Left renal pelvis (tissue), 4 donors: ENCODE measurements at places on chromosomes 16 and 17.

GRCh38 chr16:23206986-23207385 lies 24.4 kb downstream of the SCNN1G start:
- DNase-seq = no peak

GRCh38 chr16:7547736-7548135 lies 215.1 kb downstream of the RBFOX1 start:
- no peak for DNase-seq

- DNase-seq = no peak
Observed at GRCh38 chr16:24852281-24852721, 6.5 kb downstream of the SLC5A11 start.

- DNase-seq = no peak
Observed at GRCh38 chr17:40417258-40417608, 463 bp downstream of the TOP2A start.

- no peak for DNase-seq
Observed at GRCh38 chr16:89168381-89169189, 3.0 kb upstream of the CDH15 start.

GRCh38 chr16:27232061-27232900 lies 29.0 kb downstream of the KDM8 start:
- DNase-seq = no peak

- no peak for DNase-seq
Observed at GRCh38 chr16:48158296-48158695, 2.5 kb upstream of the ABCC12 start.

DNA sequence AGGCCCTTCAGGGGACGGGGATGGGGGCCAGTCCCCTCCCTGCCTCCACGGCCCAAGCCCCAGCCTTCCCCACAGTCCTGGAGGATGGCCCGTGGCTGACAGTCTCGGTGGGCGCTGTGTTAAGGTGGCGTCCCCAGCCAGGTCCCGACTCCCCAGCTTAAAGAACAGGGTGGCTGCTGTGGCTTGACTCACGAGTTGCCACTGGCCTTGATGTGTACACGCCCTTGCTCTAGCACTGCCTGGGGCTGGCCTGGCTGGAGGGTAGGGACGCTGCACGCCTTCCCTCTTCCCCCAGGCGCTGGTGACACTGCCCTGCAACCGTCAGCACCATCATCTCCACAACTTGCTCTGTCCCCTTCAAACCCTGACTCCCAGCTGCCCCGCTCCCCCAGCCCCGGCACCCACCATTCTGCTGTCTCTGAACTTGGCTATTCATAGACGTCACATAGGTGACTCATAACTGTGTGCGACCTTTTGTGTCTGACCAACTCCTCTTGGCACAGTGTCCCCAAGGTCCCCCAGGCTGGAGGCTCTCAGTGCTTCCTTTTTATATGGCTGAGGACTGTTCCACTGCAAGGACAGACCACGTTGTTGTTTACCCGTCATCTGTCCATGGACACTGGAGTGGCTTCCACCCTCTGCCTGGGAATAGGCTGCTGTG lies 6.3 kb downstream of the GNPTG start:
- DNase-seq = no peak

DNA sequence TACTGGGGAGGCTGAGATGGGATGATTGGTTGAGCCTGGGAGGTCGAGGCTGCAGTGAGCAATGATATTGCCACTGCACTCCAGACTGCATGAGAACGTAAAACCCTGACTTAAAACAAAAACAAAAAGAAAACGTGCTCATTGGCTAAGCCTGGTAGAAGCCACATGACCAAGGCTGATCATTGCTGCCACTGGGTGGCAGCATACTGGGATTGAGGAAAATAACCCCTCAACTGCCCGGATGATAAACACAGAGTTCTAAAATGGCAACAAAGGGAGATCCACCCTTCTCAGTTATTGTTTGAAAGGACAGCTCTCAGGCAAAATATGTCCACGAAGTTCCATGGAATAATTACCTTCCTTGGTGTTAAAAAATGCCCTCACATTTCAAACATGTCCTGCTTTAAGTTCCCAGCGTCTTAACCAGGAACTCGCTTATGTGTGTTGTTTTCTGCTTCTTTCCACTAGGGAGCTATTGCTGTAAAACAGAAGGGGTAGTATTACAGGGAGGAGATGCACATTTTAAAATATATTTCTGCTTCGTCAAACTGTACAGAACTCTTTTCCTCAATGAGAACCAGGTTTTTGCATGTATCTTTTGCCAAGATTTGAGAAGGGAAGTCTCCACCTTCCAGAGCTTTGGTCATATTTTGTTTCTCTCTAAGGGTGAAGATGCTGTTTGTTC lies 675.3 kb downstream of the MAF start:
- no peak for DNase-seq

DNA sequence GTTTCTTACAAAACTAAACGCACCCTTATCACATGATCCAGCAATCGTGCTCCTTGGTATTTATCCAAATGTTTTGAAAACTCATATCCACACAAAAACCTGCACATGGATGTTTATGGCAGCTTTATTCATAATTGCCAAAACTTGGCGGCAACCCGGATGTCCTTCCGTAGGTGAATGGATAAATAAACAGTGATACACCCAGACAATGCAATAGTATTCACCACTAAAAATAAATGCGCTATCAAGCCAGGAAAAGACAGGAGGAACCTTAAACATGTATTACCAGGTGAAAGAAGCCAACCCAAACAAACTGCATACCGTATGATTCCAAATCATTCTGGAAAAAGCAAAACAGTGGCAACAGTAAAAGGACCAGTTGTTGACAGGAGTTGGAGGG lies 10.0 kb downstream of the SPATA32 start:
- DNase-seq = no peak

- DNase-seq = no peak
Observed at GRCh38 chr16:15946257-15947044, 3.0 kb upstream of the ABCC1 start.

- DNase-seq = no peak
Observed at GRCh38 chr16:85174871-85175723, 62.8 kb upstream of the CIBAR2 start.

- no peak for DNase-seq
Observed at GRCh38 chr16:84320511-84320910, 25.8 kb downstream of the WFDC1 start.

GRCh38 chr16:69443927-69444631 lies 19.7 kb downstream of the CYB5B start:
- DNase-seq = no peak

DNA sequence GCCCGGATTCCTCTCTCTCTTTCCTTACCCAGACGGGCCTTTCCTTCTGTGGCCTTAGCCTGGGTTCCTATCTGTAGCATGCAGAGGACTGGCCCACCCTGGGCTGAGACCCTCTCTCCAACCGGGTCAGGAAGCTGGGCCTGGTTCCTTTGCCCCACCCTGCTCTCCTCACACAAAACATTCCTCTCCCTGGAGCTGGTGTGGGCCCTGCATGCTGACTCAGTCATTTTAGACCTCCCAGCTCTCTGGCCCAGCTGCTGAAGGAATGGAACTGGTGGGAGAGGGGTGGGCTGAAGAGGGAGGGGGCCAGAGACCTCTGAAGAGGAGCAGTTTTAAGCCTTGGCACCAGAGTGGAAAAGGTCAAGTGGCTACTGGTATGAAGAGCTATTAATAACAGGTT lies 957 bp downstream of the MYL4 start:
- DNase-seq = no peak

- DNase-seq = no peak
Observed at GRCh38 chr17:72104863-72105234, 16.0 kb upstream of the SOX9 start.

DNA sequence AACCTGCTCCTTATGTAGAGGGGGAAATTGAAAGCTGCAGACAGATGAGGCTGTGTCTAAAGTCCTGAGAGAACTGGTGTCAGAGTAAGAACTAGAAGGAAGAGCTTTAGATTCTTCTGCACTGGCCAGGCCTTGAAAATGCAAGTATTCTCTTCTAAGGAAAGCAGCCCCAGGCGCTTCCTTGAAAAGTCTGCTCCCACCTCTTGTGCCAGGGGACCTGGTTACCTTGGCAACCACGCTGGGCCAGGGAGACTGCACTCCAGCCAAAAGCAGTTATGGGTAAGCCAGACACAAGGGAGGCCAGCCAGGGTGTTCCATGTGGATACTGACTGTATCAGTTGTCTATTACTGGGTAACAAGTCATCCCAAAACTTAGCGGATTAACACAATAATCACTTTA lies 228.6 kb upstream of the SDK2 start:
- DNase-seq = no peak

DNA sequence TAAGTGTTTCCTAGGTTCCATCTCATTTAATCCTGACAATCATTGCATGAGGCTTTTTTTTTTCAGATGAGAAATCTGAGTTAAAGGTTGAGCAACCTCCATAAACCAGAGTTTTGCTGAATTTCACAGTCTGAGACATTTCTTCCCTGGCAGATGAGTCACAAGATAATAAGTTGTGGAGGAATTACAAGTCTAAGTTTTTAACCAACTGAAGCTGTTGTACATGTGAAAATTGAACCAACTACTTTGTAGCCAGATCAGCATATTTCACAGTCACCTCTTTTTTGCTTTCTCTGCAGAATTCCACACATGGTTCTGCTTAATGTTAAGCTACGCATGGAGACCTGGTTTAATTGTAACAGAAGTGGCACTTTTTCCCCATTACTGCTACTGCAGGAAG lies 765.6 kb downstream of the CDH11 start:
- no peak for DNase-seq

GRCh38 chr16:12628536-12628935 lies 175.2 kb downstream of the CPPED1 start:
- no peak for DNase-seq

GRCh38 chr16:57601801-57602478 lies 26.5 kb upstream of the ADGRG1 start:
- no peak for DNase-seq
